ENCODE measurements at places on chromosomes 12 and 14.

DNA sequence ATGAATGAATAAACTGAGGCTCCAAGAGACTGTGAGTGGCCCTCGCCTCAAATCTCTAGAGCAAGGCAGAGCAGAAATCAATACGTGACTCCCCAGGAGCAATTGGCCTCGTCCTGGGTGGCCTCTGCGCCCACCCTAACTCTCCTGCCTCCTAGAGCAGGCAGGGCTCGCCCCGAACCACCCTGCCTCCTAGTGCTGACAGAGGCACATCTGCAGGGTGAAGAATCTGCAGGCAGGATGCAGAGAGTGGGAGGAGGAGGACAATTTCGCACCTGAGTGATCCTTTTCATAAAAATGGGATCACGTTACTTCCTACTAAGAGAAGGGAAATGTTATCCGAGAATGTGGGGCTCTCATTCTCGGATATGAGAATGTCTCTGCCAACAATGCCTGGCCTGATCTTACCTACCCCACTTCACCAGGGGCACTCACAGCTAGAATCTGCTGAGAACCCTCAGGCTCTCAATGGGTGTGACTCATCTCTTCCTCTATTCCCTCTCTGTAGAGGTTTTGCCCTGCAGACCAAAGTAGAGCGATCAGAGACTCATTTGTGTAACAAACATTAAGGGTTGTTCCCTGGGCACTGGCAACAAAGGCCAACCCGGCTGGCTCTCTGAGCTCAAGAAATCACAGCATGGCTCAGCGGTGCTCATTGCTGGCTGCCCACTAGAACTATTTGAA, 61.7 kb upstream of the BCL2L14 start:
- peak; percentile 24 for DNase-seq

DNA sequence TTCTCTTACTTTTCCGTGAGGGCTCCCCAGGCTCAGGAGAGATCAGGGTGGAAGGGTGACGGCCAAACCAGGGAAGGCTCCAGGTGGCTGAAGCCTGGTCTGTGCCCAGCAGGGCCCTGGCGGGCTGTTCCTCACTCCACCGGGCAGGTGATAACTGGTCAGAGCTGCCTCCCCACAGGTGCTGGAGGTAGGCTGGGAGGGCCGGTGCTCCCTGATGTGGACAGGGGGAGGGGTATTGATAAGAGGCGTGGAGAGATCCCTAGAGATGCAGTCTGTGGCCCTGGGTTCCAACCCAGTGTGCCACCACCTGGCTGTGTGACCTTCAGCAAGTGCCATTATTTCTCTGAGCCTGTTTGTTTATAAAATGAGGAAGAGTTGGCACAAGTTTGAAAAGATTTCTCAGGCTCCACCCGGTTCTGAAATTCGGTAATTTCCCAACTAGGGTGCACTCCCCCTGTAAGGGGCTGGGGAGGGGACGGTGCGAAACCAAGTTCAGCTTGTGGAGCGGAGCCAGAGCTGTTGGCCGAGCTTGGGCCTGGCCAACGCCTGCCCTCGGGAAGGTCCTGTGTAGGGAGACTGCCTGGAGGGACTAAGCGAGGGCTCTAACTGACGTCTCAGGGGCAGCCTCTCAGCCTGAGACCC, 1.0 kb upstream of the NR4A1 start:
- no peak for DNase-seq

GRCh38 chr14:30195941-30196340, 268.3 kb upstream of the PRKD1 start:
- no peak for DNase-seq

DNA sequence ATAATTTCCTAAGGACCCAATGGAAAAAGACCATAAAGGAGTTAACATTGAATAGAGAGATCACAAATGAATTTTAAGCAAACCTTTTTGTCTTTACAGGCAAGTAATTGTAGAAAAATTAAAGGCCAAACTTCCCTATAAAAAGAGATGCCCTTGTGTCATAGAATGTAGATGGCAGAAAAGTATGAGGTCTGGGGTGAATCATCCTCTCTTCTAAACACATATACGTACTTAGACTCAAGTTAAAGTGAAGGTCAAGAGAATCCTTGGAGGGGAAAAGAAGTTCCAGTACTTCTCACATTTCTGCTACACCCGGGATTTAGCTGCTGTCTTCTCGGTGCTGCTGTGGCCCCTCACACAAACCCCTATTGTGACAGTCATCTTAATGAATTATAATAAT, 116.2 kb upstream of the ARID2 start:
- DNase-seq = no peak

DNA sequence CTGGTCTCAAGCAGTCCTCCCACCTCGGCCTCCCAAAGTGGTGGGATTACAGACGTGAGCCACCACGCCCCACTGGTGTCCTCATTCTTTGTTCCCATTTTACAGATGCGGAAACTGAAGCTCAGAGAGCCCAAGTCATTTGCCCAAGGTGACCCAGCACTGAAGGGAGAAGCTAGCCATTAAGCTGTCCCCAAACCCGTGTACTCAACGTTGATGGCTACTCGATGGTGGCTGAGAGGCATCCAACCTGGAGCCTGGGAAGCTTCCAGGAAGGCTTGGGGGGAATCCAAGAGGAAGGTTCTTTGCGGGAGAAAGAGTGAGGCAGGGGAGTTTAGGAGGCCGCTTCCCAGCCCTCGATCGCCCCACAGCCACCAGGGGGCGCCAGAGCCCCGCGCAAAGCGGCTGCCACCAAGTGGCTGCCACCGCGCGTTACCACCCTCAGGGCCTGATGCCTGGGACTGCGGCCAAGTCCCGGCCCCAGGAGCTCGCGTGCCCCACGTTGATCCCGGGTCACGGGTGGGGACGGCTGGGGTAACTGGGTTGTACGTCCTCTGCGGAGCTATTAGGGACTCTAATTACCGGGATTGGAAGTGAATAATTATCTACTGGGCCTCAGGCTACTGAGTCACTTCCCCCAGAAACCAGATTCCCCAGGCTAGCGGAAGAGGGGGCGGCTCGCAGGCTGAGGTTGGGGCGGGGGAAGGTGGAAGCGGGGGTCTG, 8.8 kb upstream of the SH2B3 start:
- peak; percentile 94 for DNase-seq

- peak; percentile 2 for DNase-seq
Measured at GRCh38 chr12:1913377-1914113, 4.9 kb downstream of the CACNA2D4 start.

DNA sequence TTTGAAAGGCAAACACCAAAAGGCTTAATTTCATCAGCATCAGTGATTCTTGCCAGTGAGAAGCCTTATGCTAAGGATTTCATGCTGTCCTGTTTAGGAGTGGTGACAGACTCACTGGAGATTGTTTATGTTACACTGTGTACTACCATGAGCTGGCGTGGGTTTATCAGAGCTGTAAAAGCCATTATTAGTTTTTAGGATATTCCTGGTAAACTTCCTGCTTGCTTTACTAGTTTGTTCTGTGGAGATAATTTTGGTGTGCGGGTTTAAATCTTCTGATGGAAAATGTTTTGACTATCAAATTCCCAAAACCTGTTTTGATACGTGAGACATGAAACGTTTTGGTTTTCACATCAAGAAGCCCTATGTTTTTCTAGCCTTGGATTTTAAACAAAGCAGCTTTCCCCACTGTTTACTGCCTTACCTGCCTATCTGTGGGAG, 15.2 kb downstream of the PPFIBP1 start:
- DNase-seq = no peak

- DNase-seq = no peak
Measured at GRCh38 chr12:102980350-102980749, 22.9 kb downstream of the ASCL1 start.
